ENCODE measurements at places on chromosomes 7 and 10.

GRCh38 chr10:76922666-76923065 is 714.9 kb downstream of the KCNMA1 start:
- peak; percentile 26 for DNase-seq

GRCh38 chr10:14659626-14660196 is 115.0 kb downstream of the FAM107B start:
- peak; percentile 23 for DNase-seq

DNA sequence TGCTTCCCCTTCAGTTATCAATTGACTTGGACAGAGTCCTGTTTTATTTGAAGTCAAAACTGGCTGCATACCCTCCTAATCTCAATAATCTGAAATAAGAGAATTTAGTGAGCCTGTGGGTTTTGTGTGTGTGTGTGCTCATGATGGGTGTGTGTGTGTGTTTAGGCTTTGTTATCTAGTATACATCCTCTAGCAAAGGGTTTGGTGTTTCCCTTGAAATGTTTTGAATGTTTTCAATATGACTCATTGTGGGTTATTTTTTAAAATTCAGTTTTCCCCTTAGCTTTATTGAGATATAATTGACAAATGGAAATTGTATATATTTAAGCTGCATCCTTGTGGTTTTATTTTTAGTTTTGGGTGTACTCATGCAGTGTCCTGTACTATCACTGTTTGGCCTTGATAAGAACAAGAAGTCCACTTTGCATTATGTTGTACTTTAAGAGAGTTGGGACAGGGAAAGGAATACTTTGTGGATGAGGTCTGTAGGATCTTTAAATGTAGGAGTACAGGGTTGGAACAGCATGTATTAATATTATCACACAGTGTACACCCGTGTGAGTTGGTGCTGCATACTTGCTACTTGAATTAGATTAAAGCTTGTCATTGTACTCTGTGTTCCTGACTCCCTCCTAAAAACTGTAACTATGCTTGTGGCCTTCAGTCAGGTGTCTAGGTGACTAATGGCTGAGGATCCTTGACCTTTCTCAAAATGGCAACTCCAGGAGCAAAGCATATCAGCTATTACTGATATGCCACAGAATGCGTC is 58.3 kb downstream of the VCL start:
- DNase-seq = peak; percentile 77

DNA sequence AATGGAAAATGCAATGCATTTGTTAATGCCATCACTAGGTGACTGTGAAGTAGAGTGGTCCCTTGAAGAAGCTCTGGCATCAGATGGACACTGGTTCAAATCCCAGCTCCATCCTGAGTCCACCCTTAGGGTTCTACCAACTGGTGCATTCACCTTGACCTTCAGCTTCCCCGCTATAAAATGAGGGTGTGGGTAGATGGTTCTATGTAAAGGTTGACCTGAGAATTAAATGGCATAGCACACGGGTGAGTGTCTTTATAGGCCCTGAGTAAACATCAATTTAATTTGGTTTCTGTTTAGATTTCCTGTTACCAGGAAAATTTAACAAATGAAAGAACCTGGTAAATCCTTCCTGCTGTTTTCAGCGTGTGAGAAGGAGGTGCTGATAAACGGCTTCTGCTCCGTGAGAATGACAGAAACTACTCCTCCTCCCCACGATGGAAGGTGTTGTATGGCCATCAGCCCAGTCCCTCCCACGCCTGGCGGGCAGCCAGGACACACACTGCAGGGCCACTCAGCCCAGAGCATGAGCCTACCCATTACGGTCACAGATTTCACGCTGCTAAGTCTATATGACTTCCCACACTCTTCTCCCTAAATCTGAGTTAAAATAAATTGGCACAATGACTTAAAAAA is 210.1 kb downstream of the TNS3 start:
- DNase-seq = peak; percentile 27

DNA sequence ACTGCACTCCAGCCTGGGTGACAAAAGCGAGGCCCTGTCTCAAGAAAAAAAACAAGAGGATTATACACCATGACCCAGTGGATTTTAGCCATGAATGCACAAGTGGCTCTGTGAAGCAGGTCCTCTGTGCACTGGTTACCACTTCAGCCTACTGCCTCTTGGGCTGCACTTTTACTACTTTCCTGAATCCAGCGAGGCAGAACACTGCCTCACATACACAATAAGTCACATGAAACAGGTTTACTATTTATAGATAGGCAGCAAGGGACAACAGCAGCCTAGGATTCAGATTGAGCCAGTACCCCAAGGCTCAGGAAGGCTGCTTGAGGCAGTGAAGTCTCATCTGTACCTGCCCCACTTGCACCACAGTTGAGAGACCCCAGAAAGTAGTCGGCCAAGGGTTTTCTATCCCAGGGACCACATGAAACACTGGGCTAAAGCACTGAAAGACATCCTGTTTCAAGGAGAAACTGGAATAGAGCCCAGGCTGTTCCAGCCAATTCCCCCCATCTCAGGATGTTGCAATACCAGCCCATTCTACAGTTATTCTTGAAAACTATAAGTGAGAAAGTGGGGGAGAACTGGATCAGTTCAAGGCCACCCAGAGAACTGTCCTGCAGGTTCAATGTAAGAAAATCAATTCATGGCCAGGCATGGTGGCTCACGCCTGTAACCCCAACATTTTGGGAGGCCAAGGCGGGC is 10.3 kb upstream of the OGDH start:
- DNase-seq = peak; percentile 22

- DNase-seq = peak; percentile 86
Observed at GRCh38 chr10:119655566-119656001, 4.4 kb downstream of the BAG3 start.

DNA sequence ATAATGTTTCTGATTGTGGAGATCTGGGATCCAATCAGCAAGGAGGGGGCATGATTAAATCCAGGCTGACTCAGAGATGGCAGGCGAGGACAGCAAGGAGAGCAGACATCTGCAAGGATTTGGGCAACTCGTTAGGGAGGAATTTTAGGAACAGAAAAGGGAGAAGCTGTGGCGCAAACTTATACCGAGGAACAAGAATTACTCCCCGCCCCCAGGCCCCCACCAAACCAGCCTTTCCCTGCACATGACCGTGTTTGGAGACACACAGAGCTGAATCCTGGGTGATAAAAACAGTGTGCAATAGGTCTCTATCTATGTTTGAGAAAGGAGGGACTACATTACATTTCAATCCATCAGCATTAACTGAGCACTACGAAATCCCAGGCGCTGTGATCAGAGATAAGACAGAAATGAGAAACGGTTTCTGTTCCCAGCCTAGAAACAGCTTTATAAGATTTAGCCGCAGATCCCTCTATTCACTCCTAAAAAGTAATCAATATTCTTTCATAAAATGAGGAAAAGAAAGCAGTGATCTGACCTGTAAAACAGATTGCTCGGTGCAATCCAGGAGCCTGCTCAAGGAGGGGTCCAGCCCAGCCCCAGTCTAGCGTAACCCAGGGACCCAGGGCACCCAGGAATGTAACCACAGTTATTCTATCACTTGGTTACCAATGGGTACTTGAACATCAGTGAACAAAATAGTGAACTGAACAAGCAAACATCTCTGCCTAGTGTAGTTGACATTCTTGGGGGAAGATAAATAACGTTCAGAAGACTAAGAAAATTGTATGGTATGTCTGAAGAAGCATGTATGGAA is 37.2 kb upstream of the RAPGEF5 start:
- DNase-seq = peak; percentile 53

DNA sequence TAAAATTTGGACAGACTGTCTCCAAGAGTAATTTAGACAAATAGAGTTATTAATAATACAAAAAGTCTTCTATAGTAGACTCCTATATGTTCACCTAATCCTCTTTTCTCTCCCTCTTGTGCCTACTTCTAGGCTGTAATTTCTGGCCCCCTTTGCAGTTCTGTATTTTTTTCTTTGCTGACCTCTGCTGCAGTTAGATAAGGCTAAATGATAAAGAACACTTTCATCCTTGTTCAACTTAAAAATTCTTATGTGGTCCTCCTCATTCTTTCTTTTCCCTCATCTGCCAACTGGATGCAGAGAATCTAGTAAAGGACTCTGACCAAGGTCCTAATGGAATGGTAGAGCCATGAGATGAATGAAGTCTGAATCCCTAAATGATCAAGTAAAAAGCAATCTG is 20.1 kb downstream of the GLCCI1 start:
- no peak for DNase-seq

DNA sequence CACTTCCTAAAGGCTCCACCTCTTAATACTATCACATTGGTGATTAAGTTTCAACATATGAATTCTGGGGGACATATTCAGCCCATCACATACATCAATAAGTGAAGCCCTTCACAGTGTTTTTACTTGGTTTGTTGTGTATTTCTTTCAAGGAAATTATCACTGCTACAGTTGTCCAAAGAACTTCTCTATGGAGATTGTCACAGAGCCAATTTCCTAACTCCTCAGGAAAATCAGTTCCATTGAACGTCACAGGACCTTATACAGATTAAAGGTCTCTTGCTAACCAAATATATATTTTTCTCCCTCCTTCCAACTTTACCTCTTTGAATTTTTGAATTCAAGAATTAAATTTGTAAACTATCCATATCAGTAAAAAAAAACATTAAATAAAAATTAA is 114.3 kb downstream of the LRRN3 start:
- DNase-seq = no peak

DNA sequence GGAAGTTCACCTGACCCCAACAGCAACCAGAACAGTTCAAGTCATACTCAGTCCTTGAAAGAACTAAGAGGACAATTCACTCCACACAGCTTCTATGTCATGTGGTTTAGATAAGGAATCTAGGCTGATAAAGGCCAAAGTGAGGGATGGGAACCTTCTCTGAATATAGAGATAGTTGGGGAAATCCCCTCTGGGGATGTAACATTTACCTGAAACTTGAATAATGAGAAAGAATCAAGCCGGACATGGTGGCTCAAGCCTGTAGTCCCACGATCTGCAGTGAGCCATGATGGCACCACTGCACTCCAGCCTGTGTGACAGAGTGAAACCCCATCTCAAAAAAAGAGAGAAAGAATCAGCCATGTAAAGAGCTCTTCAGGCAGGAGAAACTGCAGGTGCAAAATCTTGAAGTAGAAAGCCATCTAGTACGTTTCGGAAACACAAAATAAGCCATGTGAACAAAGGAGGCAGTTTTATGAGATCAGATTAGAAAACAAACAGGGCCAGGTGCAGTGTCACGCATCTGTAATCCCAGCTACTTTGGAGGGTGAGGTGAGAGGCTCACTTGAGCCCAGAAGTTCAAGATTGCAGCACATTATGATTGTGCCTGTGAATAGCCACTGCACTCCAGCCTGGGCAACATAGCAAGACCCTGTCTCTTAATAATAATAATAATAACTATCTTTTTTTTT is 4.5 kb upstream of the DNMBP start:
- no peak for DNase-seq

DNA sequence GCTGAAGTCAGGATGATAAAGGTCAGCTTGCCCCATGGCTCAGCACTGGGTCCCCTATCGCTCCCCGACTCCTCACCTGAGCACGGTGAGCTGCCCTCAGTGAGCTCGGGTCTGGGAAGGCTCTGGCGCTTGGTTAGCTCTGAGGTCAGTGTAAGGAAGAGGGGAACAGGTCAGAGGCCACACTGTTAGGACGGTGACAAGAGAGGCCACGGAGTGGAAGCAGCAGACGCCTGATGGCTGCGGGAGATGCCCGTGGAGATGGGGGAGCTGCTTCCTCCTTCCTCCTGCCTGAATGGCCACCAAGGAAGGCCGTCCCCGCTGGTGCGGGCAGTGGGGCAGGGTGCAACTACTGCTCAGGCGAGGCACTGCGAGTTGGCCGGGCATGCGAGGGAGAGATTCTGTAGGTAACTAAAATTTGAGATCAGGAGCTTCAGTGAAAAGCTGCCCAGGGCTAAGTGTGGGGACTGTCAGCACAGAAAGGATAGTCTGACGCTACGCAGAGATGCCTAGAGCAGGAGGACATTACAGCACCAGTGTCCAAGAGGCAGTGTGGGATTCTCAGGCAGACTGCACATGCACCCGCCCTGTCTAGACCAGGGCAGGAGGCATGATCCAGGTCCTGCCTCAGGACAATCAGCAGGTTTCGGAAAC is 231.3 kb upstream of the GRB10 start:
- DNase-seq = no peak

GRCh38 chr7:19530261-19530660 is 178.6 kb downstream of the POLR1F start:
- no peak for DNase-seq

DNA sequence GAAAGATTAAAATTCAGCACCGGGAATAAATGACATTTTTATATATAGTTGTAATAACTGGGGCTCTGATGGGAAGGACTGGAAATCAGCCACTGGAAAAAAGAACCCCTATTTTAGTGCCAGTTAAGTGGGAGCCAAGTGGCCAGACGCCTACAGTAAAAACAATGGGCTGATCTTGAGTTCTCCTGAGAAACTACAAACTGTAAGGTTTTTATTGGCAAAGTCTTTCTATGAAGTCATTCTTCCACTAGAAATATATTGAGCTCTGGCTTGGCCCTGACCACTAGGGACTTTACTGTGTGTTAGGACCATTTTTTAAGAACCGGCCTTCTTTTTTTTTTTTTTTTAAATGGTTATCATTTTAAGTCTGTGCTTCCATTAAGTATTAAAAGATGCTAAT is 79.6 kb downstream of the ZNF22 start:
- DNase-seq = no peak

DNA sequence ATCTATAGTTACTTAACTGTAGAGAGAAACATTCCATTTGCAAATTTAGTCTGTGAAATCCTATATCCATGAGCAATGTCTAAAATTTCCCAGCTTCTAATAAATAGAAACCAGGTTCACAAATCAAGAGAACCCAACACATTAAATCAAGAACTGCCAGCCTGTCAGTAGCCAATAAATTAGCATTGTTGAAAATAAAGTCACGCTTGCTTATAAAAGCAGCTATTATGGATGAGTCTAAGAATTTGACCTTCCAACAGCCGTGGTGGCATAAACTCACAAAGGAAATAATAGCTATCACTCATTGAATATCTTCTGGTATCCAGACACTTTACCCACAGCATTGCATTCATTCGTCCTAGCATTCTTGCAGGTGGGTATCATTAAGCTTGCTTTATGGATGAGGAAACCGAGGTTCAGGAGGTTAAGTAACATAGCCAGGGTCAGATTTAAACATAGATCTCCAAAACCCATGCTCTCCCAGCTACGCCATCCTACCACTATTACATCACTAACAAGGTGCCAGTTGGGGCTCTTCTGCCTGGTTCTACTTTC is 260.1 kb upstream of the YAE1 start:
- DNase-seq = peak; percentile 64

GRCh38 chr10:133016493-133017202 is 71.1 kb upstream of the ADGRA1 start:
- DNase-seq = no peak

GRCh38 chr10:103627111-103627892 is 133.8 kb downstream of the NEURL1 start:
- no peak for DNase-seq

- DNase-seq = no peak
Observed at GRCh38 chr7:157522189-157522588, 185.4 kb downstream of the DNAJB6 start.

DNA sequence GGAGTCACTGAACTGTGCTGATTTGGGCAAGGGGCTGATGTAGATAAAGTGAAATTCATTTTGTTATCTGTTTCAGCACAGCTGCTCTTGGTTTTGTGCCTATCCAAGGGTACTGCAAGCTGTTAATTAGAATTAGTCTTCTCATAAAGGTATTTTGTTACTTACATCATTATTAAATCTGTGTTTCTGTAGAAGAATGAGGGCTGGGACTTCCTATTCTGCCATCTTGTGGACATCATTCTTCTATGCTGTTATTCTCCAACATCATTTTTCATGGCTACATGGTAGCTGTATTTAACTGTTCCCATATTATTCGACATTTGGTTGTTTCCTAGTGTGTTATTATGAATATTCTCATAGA is 76.2 kb upstream of the CCDC71L start:
- DNase-seq = peak; percentile 72
